ENCODE measurements at places on chromosomes 1 and 21. TPM values are rescaled to one million over a fixed set of nuclear protein-coding genes. Genes with fewer than 3 reads are reported as not detected.

GRCh38 chr1:59485171-59485570, 188.3 kb downstream of the FGGY start:
- peak; percentile 15 for DNase-seq

KRTAP11-1 gene
- not detected for total RNA-seq

- no peak for DNase-seq
Observed at GRCh38 chr1:230153641-230154296, 86.7 kb downstream of the GALNT2 start.

- DNase-seq = no peak
Observed at GRCh38 chr1:11168731-11169130, 20.4 kb upstream of the ANGPTL7 start.

DNA sequence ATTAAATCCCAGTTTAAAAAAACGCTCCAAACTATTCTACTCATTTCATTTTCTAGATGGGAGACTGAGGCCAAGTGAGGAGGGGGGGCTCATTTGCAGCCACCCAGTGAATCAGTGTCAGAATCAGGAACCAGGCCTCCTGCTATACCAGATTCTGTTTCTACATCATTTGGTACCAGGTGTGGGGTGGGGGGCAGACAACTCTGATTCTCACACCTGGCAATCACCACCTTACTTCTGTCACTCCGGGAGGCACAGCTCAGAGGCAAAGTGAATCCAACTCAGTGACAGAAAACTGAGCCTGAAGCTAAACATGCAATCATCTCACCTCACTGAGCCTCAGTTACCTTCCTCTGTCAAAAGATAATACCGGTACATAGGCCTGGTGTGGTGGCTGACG, 23.5 kb upstream of the ID3 start:
- no peak for DNase-seq

All from H7 (cell line).